ENCODE measurements at places on chromosomes 5 and 9. TPM values are rescaled to one million over a fixed set of nuclear protein-coding genes. Genes with fewer than 3 reads are reported as not detected.

Gene LCN2
- not detected for total RNA-seq

DNA sequence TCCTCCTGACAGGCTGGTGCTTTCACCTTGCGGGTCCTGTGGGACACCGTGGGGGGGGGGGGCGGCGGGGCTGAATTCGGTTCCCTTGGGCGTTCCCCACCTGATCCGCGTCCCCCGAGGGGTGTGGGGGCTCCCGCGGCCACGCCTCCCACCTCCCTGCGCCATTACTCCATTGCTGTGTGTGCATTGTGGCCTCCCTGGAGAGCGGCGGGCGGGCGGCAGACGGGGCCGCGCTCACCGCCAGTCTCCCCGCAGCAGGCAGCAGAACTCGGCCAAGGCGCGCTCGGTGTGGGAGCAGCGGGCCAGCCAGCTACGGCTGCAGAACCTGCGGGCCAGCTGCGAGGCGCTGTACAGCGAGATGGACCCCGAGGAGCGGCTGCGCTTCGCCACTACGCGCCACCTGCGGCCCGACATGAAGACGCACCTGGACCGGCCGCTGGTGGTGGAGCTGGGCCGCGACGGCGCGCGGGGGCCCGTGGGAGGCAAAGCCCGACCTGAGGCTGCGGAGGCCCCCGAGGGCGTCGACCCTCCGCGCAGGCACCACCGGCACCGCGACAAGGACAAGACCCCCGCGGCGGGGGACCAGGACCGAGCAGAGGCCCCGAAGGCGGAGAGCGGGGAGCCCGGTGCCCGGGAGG, 145.3 kb downstream of the CACNA1B start:
- no peak overlapping the region for H3K27ac ChIP-seq
- peak overlapping the region; percentile 26 for H3K4me3 ChIP-seq
- H3K4me1 ChIP-seq: no peaks in the 10 kb centered on the region
- H3K27me3 ChIP-seq: peaks cover 33% of the 10 kb centered on the region
- H3K36me3 ChIP-seq: no peaks in the 10 kb centered on the region
- DNase-seq: no peak

DNA sequence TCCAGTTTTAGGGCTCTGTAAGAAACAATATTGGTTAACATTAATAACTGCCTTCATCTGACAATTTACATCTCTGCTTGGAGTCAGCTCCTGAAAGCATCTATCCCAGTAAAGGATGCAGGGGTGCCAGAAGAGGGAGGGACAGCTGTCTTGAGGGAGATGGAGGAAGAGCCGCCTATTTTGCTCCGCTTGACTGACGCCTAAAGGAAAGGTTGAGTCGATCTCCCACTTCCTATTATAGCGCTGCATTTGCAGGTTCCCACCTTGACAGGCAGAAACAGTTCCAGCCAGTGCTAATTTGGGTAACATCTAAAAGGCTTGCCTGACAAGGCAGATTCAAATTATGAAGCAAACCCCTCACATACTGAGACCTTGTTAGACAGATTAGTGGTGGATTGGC, 374.6 kb downstream of the SPATA31D1 start:
- no peaks in the 10 kb centered on the region for H3K36me3 ChIP-seq
- H3K27ac ChIP-seq: no peak overlapping the region
- no peak for DNase-seq
- peaks cover 14% of the 10 kb centered on the region for H3K4me1 ChIP-seq
- H3K27me3 ChIP-seq: no peaks in the 10 kb centered on the region

- H3K27me3 ChIP-seq: no peaks in the 10 kb centered on the region
- no peak overlapping the region for H3K4me3 ChIP-seq
- peaks cover 9% of the 10 kb centered on the region for H3K4me1 ChIP-seq
- H3K27ac ChIP-seq: no peak overlapping the region
- H3K36me3 ChIP-seq: no peaks in the 10 kb centered on the region
These were observed 743.9 kb upstream of the SEMA6A start for GRCh38 chr5:117318528-117318927.

All from progenitor cell of endocrine pancreas (in vitro differentiated cells).